ENCODE measurements at places on chromosomes 12 and 14. TPM values are rescaled to one million over a fixed set of nuclear protein-coding genes. Genes with fewer than 3 reads are reported as not detected.

The CLEC7A gene
- not detected for total RNA-seq

The KLRC1 gene
- total RNA-seq = 0.52 TPM

The MDP1 gene
- total RNA-seq = 19.4 TPM

The SLC39A2 gene
- total RNA-seq = 0.54 TPM
